ENCODE measurements at places on chromosomes 5 and 9.

GRCh38 chr9:113978725-113979342 lies 99.3 kb downstream of the AMBP start:
- DNase-seq = no peak

DNA sequence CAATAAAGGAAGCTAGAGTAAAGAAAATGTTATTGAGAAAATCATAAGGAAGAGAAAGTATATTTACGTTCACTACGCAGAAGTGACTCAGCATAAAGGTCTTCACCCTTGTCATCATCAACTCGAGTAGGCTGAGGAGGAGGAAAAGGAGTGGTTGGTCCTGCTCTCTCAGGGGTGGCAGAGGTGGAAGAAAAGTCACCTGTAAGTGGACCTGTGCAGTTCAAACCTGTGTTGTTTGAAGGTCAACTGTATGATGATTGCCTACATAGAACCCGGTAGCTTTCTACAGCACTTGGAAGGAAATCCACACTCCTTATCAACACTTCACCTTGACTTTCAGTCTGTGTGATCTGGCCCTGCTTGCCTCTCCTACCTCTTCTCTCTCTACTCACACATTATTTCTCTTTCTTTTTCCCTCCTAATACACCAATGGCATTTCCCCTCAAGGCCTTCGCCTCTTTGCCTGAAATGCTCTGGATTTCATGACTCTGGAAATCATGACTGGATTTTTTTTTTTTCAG lies 109.3 kb upstream of the CPEB4 start:
- DNase-seq = no peak

DNA sequence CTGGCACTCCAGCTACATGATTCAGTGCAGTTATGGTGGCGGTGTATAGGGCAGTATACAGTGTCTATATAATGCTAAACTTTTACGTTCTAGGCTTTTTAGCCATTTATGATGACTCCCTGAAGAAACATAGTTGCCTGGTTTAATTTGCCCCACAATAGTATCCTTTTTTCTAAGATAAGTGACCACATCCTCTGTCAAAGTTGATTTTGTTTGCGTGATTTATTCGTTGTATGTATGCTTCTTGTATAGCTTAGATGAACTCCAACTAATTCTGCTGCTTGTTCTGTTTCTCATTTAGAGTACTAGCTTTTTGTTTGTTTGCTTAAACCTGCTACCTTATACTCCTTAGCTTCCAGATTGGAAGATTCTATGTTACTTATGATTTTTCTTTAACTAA lies 83.6 kb downstream of the ERMP1 start:
- DNase-seq = no peak

DNA sequence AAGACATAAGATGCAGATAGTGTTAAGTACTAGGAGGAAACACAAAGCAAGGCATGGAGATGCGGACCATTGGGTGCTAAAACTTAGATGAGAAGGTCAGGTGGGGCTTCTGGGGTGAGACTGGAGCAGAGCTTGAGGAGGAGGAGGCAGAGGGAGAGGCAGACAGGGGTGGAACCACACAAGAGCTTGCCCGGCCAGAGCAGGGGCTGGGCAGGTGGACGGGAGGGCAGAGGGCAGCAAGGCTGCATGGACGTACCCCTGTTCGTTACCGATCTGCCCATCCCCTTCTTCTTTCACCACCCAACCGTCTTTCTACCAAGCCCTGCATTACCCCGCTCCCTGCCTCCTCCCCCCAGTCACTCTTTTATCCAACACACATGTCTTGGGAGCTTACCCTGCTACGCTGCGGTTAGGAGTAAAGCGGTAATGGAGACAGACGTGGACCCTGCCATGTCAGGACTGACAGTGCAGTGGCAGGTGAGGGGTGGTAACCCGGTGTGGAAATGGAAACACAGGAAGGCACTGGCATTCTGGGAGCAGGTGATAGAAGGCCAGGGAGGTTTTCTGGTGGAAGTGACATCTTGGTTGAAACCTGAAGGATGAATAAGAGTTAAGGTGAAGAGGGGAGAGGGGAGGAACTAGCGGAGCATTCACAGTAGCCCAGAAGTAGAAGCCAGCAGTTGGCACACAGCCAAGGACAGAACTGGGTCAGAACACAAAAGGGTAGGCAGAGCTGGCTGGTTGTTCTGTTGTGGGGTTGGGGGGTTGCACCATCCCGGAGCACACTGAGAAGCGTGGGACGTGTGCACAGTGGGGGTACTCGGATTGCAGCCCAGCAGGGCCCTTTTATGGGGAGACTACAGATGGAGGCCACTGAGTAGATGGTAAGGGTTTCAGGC lies 167.2 kb downstream of the CACNA1B start:
- no peak for DNase-seq

GRCh38 chr9:98329904-98330303 lies 74.5 kb upstream of the TBC1D2 start:
- no peak for DNase-seq
